Germinal center (tissue), 1 donor: ENCODE measurements at places on chromosomes 1 and 21.

DNA sequence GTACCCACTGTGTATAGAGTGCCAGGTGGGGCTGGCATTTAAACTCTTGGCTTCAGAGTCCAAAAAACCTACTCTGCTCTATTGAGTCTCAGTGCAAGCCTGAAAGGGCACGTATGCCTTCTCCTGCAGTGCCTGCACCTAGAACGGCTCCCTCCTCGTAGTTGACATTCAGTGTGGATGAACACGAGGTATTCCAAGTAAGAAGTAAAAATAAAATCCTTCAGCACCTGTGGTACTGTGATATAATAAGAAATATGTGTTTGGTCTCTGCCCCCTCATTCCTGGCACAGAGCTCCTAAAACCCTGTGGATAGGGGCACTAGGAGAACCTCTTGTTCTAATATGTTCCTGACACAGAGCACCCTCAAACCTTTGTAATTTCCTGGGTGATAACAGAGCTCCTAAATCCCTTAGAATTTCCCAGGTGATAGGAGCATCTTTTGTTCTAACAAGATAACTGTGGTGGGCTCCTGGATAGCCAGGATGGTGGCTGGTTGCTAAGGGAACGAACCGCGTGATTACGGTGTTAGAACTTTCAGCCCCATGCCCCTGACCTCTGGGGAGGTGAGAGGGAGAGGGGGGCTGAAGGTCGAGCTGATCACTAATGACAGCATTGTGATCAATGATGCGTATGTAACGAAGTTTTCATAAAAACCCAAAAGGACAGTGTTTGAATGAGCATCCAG, 16.8 kb downstream of the UCK2 start:
- DNase-seq, result no peak

- no peak for DNase-seq
Measured at GRCh38 chr1:198340139-198340538, 183.3 kb downstream of the NEK7 start.

DNA sequence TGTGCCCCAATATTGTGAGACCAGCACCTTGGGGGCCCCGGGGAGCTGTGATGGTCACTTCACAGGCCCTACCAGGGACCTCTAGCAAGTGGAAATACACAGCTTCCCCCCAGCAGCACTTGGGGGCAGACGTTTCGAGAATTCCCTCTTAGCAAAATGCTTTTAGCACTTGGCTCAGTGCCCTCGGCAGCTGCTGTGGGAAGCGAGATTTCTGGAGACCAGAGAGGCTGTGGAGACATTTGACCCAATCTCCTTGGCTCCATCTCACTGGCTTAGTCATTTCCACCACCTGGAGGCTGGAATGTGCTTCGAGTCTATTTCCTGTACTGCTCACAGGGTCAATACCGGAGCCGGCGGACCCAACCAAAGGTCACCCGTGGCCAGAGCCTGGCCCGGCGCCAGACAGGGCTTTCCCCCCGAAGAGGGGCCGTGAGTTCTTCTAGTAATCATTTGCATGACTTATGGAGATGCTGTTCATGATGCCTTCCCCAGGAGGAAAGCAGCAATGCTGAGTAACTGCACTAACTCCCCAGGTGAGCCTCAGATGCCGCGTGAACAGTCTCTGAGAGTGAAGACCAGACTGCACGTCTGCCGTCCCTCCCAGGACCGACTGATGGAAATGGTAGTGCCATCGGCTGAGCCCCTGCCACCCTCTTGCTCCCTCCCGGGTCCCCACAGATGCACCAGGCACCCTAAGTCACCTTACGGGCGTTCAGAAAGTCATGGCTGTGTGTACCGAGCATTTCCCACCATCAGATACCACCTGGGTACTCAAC, 4.4 kb upstream of the C2CD2 start:
- no peak for DNase-seq

DNA sequence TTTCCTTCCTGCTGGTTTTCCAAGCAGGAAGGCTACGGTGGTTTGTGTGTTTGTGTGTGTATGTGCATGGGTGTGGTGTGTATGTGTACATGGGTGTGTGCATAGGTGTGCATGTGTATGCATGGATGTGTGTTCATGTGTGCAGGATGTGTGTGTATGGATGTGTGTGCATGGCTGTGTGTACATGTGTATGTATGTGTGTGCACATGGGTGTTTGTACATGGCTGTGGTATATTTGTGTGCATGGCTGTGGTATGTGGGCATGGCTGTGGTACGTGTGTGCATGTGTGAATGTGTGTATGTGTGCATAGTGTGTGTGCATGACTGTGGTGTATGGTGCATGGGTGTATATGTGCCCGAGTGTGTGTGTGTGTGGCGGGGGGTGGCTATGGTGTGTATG, 12.3 kb downstream of the C1orf94 start:
- DNase-seq, result no peak

DNA sequence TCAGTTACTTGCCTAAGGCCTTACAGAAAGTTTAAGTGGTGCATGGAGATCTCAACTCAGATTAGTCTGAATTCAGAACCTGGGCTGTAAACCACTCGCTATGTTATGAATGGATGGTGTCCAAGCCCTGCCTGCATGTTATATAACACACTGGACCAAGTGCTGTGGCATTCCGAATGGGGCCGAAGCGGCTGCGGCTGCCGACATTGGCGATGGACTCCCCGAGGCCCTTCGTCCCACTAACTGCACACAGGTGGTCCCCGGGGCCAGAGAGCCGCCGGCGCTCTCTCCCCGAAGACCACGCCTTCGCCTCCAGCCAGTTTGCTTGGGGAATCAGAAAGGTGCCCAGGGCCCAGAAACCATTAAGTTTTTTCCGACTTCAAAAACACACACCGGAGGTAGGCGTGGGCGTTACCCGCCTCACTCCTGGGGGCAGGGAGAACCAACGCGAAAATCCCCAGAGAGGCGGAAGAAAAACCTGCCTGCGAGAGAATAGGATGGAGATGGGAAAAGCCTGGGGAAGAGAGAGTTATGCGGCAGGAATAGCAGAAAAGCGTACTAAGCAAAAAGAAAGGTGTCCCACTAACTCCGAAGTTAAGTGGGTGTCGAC, 579 bp upstream of the TENT5C start:
- no peak for DNase-seq

GRCh38 chr1:109814223-109814622, 50.5 kb upstream of the EPS8L3 start:
- DNase-seq, result no peak

GRCh38 chr21:33070998-33071769, 1.2 kb downstream of the OLIG1 start:
- DNase-seq, result no peak

DNA sequence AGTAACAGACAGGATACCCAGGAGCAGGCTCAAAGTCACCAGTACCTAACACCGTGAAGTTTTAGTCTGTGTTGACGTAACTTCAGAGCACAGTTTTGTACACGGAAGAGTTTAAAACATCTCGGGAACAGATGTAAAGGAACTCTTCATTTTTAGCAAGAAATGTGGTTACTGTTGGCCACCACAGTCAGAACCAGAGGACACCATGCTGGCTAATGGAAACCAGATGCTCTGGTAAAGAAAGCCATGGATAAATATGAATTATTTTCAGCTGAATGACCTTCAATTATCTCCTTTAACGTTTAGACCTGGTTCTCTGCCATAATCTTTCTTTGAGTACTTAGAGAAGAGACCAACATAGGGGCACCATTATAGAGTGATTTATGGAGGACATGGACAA, 115.9 kb downstream of the NTMT2 start:
- no peak for DNase-seq

DNA sequence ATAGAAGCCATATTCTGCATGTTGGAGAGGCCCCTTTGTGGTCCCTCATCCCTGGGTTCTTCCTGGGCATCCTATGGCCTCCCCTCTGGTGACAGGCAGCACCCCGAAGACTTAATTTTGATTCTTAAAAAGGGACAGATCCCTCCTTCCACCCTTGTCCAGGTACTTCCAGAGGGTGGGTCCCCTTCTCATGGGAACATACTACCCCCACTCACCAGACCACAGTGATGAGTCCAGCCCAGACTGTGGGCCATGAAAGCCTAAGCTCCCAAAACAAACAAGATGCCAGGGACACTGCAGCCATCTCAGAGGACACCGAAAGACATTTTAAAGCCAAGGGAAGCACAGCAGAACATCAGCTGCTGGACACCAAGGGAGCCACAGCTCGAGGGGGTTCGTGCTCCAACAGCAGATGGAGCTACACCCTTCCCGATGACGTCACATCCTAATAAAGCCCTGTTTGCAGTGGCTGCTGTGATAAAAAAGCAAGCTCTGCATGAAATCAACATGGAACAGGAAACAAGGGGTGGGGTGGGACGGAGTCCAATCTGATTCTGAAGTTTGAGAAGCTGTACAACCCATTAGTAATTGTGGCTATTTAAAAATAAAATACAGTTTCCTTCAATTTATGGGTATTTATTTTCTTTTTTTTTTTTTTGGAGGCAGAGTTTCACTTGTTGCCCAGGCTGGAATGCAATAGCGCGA, 32.4 kb downstream of the GNB1 start:
- DNase-seq, result no peak

DNA sequence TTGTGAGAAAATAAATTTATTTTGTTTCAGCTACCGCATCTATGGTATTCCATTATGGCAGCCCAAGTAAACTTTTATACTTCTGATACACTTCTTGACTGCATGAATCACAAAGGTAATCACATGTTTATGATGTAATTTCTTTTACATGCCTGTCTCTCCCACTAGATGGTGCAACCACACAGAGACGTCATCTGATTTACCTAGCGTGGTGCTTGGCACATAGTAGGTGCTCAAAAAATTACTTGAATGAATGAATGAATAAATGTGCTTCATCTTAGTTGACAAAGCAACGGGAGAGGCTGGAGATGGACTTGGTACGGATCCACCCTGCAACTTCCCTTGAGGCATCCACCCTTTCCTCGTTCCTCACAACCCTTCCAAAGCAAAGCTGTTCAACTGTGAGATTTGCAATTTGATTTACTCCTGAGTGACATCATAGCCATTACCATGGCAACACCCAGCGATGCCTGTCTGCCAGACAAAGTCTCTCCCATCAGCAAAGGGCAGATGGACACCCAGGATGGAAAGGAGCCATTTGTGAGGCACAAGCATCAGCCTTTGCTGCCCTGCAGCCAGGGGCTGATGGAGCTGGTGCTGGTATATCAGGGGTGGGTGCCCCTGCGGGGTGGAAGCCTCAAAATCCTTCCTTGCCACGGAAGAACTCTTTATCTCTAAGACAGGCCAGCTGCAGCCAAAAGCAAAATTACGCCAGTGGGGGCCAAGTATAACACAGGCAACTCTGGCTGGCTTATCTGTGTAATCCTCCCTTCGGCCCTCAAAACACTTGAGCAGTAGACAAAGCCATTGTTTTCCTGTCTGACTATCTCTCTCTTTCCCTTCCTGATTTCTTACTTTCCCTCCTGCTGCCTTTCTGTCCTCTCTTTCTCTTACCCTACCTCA, 18.9 kb upstream of the VWA5B1 start:
- no peak for DNase-seq

GRCh38 chr21:26490771-26491170, 82.3 kb downstream of the CYYR1 start:
- DNase-seq, result no peak

DNA sequence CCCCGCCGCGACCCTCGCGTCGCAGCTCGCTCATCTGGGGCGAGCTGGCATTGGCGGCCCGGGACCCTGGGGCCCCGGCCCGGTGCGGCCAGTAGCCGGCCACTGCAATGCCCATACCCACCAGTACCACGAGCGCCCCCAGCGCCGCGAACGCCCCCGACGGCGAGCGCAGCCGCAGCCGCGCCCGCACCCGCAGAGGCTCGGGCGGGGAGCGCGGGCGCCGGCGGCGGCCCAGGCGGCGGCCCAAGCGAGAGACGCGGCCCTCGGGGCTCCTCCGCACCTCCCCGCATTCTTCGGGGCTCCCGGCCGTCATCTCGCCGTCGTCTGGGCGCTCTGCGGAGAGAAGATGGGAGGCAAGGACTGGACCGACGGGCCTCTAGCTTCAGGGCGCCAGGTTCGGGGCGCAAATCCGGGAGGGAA, 2.2 kb downstream of the TMEM200B start:
- DNase-seq, result no peak

DNA sequence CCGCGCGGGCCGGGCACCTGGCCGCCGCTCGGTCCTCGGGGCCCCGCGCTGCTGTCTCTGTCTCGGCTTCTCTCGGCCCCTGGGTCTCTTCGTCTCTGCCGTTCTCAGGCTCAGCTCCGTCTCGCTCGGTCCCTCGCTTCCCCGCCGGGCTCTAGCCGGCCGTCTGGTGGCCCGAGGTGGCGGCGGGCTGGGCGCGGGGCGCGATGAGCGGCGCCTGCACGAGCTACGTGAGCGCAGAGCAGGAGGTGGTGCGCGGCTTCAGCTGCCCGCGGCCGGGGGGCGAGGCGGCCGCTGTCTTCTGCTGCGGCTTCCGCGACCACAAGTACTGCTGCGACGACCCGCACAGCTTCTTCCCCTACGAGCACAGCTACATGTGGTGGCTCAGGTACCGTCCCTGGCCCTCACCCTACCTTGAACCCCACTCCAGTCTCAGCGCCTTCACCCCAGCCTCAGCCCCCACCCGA, 355 bp downstream of the SHISAL2A start:
- peak; percentile 33 for DNase-seq

DNA sequence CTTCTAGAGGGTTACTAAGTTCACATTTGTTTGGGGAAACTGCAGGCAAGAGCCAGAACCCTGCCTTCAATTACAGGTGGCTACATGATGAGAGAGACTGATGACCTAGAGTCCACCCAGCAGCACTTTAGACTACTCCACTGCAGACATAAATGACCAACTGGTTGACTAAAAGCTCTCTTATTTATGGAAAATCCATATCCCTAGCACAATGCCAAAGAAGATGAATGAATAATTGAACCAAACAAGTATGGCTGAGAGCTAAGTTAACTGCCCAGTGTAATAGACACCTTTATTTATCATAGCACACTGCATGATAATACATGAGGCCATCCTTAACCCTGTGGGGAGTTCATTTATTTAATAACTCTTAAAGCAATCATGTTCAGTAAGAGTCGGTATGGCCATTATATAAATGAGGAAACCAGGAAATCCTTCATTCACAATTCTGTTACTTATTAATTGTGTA, 60.4 kb downstream of the IL12RB2 start:
- DNase-seq, result no peak

DNA sequence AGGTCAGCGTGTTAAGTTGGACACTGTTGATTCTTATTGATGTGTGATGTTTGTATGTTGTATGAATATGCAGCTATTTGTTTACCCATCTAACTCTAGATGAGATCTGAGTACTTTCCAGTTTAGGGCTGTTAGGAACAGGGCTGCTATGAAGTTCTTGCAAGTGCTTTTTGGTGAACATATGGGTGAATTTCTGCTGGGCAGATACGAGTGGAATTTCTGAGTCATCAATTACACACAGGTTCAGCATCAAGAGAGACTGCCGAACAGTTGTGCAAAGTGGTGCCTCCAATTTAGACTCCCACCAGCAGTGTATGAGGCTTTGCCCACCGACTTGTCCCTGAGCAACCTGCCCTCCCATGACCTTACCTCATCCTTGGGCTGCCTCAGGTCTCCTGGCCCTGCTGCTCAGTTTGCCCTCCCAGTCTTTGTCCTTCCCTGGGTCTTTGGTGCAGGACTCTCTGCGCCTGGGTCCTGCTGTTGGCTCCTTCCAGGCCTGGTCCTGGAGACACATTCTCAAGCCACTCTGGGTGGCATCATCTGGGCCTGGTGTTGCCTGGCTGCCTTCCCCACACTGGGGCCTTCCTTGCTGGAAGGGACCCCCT, 343.6 kb downstream of the PTPRU start:
- no peak for DNase-seq
